Astrocyte (in vitro differentiated cells and primary cell): ENCODE measurements at places on chromosomes 3 and 15. TPM values are rescaled to one million over a fixed set of nuclear protein-coding genes. Genes with fewer than 3 reads are reported as not detected.

CLSTN2 gene
- 80.9 and 85.0 TPM in 2 replicates for total RNA-seq

RBP2 gene
- total RNA-seq, result not detected in 2 replicates

ITPR1 gene
- 6.7 and 9.0 TPM in 2 replicates for total RNA-seq

C3orf85 gene
- not detected in 2 replicates for total RNA-seq

ROPN1 gene
- not detected in 2 replicates for total RNA-seq

ATP10A gene
- total RNA-seq, result 21.1 and 36.6 TPM in 2 replicates

RPUSD3 gene
- total RNA-seq, result 35.4 and 36.2 TPM in 2 replicates

CCNDBP1 gene
- 35.7 and 37.0 TPM in 2 replicates for total RNA-seq

LIPC gene
- total RNA-seq, result not detected in 2 replicates

DNA sequence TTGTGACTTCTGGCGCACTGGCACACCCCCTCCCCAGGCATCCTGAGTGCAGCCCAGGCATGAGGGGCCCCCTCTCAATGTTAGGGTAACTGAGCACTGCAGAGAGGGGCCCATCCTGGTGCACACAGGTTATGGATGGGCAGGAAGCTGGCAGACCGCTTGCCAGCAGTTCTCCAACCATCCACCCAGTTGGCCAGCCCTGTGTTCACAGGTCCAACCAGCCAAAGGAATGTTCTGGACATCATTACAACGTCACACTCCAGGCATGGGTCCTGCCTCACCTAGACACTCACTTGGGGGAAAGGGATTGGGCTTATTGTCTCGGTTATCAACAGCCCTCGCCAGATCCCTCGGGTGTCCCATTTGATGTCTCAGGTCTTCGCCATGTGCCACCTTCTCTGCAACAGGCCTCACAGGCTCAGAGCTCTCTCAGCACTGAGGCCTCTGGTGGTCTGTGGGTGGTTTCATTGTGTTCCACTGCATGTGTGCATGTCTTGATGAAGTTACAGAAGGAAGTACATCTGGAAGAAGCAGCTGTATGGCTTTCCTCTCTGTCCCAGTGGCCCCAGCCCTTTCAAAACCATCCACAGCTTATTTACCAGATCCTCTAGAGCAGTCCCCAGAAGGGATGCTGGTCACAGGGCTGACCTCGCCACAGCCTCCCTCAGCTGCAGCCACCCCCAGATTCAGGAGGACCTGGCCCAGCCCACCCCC lies 23.7 kb downstream of the ADCY5 start:
- no peak for DNase-seq

GRCh38 chr3:133440652-133441051 lies 40.8 kb downstream of the BFSP2 start:
- no peak for DNase-seq

- no peak for DNase-seq
Observed at GRCh38 chr3:117706756-117707155, 997.2 kb downstream of the TUSC7 start.
